Stimulated activated CD4-positive, alpha-beta T cell treated with anti-CD3 and anti-CD28 coated beads, Interleukin-15, amount 100 ng/mL, for 48 hours (primary cell): ENCODE measurements at places on chromosomes 1 and 21.

GRCh38 chr1:59705466-59706302, 109.1 kb upstream of the HOOK1 start:
- DNase-seq = no peak

DNA sequence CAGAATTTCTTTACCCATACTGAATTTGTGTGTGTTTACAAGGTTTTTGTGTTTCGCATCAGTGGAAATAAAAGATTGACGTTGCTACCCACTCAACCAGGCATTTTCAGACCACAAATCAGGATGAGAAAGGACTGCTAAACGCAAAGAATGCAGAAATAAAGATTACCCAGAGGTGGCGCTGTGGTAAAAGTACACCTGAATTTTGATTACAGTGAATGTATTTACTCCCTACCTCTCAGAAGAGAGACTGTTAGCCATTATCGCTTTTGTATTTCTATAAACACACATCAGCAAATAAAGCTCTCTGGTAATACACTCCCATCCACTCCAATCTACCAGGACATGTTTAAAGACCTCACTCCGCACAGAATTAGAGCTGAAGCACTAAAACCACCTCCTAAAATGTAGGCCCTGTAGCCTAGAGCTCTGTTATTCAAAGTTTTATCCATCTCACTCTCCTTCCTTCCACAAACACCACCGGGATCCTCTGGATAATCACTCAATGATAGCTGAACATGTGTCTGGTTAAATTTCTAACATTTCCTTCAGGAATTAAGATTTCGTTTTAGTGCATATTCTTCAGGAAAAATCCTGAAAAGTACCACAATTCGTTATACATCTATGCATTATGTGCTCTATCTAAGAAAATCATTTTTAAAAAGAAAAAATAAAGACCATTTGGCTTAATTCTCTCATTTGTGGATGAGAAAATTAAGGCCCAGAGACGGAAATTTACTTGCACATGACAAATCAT, 2.5 kb upstream of the LMO4 start:
- DNase-seq = no peak

GRCh38 chr1:209704584-209704983, at the start of gene HSD11B1:
TSS of gene HSD11B1 (plus strand) at chr1:209704846. CDS start at chr1:209704943, 97 bp downstream.
- DNase-seq = no peak

- no peak for DNase-seq
Measured at GRCh38 chr1:161390559-161390858, 22.8 kb upstream of the CFAP126 start.

DNA sequence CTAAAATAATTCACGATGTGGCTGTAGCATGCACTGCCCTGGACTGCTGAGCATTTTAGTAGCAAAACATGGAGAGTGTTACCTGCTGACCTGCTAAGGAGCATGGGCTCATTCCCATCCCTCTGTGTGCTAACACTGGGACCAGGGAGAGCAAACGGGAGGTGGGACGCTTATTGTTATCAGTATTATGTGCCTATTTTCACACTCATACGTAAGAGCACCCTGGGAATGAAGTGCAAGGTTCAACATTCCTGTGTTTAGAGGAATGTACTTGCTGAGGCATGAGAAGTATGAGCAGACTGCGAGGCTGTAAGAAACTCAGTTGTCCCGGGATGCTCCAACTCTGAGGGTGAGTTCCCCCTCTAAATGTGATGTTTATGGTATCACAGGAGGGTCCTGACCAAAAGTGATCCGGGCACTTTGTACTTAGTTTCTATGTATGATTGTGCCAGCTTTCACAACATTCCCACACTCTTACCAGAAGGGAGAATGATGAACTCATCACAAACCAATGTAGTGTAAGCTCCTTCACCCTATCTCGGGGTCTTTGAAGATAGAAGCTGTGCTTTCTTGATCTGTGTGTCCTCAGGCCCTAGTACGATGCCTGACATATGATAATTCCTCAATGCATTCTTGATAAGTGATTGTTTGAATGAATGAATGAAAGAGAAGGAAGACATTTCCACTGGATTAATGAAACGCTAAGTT, 164.8 kb downstream of the KCNJ6 start:
- no peak for DNase-seq

DNA sequence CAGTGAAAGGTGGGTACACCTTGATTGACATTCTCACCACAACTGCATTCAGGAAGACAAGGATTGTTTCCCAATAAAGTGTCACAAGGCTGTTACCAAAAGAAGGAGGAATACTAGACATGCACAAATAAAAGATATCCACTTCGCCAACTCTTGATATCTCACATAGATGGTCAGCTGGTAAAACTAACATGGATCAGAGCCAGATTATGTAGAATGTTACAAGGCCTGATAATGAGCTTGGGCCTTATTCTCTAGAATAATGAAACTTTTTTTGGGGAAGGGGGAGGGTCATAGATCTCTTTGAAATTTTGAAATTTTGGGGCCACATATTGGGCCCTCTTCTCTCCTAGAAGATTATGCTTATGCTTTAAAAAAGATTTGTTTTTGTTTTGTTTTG, 24.9 kb downstream of the RAP1A start:
- no peak for DNase-seq

GRCh38 chr1:45687754-45688740, at the start of gene TMEM69:
TSS of gene TMEM69 (plus strand) at chr1:45688181. CDS start at chr1:45691069, 2,888 bp downstream.
- DNase-seq = peak; percentile 65
